GM04504 (cell line): ENCODE measurements at places on chromosomes 7 and 10.

GRCh38 chr7:6392712-6393666 lies 54.8 kb downstream of the DAGLB start:
- DNase-seq = peak; percentile 39

DNA sequence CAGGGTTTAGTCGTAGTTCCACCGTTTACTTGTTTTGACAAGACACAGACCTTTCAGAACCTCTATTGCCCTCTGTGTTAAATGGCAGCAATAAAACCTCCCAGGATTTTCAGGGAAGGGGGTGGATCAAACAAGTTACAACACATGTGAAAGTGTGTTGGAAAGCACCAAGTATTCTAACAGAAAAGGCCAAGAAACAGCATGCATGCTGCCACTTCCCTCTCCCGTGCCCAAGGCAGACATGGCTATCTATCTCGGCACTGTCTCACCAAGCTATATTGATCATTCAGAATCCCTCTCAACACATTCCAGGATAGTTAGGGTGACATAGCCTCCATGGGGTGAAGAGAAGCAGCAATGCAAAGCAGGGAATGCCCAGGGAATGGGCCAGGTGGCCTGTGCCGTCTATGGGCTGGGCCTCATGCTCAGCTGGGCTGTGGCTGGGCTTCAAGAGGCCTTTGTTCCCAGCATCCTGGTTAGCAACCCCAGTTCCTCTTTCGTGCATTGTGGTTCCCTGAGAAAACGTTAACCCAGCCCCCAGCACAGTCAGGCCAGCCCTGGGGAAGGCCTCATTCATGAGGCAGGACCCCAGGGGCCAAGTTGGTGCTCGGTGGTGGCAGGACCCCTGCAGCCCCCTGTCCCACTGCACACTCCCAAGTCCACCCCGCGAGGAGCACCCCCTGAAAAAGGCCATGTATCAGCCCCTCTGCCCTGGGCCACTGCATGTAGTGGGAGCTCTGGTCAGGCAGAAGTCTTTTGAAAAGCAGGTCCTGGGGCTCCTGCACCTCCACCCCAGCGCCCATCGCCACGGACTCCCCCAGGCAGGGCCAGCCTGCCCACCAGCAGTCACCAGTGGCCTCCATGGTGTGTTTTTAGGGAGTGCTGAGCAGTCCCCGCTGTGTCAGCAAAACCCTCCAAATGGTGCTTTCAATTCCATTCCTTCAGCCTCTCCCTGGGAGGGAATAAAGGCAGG lies 25.5 kb downstream of the VSIR start:
- no peak for DNase-seq

GRCh38 chr7:28623863-28624262 lies 211.5 kb downstream of the CREB5 start:
- DNase-seq = no peak

GRCh38 chr7:157033483-157034473 lies 23.3 kb upstream of the MNX1 start:
- DNase-seq = no peak

- no peak for DNase-seq
Measured at GRCh38 chr10:73837072-73837471, 25.7 kb upstream of the NDST2 start.

DNA sequence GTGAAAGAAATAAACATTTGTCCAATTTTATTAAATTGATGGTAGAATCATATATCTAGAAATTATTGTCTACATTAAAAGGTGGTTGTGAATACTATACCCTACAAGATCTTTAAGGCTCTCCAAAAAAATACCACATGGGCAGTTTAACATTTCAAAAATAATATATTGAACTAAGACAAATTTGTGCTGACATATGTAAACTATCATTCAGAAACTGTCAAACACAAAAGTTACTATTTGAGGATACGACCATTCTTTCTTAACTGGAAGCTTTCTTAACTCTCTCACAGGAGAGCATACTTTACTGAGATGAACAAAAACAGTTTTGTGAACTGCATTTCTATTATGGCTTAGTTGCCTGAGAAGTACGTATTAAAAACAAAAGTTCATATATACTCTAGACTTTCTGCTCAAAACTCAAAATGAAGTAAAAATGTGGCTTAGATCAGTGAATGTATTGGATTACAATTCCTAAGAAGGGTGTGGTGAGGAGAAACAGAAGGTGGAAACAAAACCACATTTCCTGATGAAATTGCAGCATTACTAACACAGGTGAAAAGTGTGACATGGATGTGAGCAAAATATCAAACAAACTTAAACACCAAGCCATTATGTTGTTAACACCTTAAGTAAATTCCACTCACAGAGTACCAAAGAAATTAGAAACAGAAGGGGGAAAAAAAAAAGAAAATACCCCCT lies 138.5 kb downstream of the SEMA3A start:
- DNase-seq = no peak

- no peak for DNase-seq
Measured at GRCh38 chr7:26345837-26346236, 54.2 kb downstream of the SNX10 start.

DNA sequence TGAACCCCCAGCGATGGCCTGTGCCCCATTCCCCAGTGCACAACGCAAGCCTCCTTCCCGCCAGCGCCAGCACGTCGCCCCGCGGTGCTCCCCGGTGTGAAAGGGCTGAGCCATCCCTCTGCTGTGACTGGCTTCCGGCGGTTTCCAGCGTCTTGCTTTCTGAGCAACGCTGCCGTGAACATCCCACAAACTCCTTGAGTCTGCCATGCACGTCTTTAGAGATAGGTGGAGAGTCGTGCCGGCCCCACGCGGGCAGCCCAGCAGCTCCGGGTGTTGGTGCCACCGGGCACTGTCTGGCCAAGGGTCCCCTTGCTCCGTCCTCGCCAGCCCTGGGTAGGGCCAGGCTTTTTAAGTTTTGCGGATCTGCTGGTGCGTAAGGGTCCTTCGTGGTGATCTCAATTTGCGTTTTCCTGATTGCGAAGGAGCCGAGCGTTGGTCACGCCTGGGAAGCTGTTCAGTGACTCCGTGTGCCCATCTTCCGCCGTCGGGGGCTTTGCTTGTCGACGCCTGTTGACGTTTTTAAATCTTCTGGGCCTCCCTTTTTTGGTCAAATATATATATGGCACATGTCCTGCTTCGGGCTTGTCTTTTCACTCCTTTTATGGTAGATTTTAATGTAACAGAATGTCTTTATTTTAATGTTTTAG lies 70.6 kb downstream of the FOXL3 start:
- no peak for DNase-seq

- no peak for DNase-seq
Measured at GRCh38 chr10:3534433-3534832, 250.6 kb downstream of the KLF6 start.
